ENCODE measurements at places on chromosomes 5 and 9.

DNA sequence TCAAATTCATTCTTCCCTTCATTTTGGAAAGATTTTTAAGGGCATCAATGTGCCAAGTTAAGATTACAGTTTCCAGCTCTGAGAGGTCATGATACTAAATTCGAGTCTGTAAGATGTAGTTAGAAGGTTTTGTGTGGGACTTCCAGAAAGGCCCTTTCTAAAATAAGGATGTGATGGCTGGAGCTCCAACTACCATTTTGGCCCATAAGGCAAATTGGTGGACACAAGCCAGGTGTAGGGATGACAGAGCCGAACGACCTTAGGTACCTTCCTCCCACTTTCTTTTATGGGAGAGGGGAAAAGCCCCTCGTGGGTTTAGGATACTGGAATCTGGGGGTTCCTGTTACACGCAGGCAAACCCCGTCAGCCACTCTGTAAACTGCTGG is 54.3 kb upstream of the PTPDC1 start:
- DNase-seq = no peak

DNA sequence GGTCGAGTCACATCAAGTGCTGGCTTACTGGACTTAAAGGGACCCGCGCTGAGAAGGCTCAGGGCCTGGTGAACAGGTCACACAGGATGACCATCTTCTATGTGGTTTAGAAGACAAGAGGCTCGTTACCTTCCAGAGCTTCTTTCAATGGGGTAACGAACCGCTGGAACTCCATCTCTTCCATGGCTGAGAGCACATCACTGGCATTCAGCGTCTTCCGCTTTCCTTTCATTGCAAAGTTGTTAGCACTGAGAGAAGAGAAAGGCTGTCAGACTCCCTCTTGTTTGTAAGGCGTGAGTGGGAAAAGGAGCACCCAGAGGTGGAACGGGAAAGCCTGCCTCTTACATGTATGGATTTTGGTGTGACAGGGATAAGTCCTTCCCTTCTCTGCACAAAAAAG is 994 bp downstream of the POLE3 start:
- no peak for DNase-seq

DNA sequence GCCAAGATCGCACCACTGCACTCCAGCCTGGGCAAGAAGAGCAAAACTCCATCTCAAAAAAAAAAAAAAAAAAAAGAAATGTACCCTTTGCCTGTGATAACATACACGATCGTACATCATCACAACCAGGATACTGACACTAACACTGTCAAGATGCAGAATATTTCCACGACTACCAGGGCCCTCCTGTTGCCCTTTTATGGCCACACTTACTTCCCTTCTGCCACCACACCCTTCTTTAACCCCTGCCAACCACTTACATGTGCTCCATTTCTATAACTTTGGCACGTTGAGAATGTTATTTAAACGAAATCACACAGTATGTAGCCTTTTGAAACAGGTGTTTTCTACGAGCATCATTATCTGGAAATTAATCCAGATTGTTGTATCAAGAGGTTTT is 69.0 kb upstream of the OTULINL start:
- DNase-seq = no peak

DNA sequence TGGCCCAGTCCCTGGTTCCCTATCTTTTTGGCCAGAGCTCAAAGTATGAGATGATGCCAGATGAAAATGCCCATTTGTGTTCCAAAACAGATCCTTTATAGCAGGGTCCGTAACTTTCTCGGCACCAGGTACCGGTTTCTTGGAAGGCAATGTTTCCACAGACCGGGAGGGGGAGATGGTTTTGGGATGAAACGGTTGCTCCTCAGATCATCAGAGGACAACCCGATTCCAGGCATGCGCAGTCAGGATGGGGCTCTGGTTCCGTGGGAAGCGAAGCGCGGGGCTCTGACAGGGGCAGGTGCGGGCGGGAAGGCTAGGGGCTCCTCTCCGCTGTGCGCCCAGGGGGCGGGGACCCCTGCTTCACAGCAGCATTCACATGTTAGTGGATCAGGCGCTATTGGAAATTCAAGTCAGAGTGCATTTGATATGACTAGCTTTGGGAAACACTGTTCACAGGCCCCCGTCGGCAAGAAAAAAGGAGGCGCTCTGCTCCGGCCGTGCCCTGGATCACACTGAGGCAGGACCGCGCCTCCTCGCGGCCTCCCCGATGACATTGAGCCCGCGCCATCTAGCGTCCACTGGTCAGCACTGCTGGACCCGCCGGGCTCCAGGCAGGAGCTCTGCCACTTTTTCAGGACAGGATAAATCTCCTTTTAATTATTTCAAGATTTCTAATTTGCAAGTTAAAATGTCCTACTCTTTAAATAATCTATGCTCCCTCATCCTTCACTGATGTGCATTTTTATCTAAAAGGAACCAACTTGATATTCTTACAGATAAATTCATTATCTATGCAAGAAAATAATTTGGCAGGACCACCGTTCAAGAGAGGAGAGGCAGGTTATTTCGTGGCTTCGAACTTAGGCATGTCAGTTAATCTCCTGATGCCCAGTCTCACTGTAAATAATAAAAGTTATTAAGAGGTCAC is 190.0 kb downstream of the FANCC start:
- DNase-seq = peak; percentile 50

GRCh38 chr5:24621792-24622191 is 23.0 kb downstream of the CDH10 start:
- no peak for DNase-seq
